ENCODE measurements at places on chromosomes 13 and 19. TPM values are rescaled to one million over a fixed set of nuclear protein-coding genes. Genes with fewer than 3 reads are reported as not detected.

STXBP2 gene
- total RNA-seq = 40.0 TPM

DNA sequence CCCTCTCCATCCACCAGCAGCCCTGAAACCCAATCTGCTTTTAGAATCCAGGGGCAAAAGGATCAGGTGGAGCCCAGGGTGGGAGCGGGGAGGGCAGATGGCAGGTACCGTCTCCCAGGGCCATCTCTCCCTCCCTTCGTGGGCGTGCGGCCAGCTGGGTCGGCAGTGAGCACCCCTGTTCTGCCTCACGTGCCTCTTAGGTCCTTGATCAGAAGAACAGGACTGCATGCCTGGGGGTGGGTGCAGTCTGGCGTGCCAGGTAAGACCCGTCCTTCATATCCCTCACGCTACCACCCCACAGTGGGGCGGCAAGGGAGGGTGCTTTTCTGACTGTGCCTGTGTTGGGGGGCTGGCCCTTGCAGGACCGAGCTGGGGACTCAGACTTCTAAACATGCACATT, 2.0 kb downstream of the SLC8A2 start:
- no peak for DNase-seq

LDLR gene
- 63.3 TPM for total RNA-seq

- DNase-seq = no peak
Measured at GRCh38 chr13:35448465-35448864, 28.0 kb downstream of the MAB21L1 start.

NKPD1 gene
- not detected for total RNA-seq

GRCh38 chr13:101916775-101917474, 464.4 kb downstream of the ITGBL1 start:
- no peak for DNase-seq
